ENCODE measurements at places on chromosomes 1 and 21.

DNA sequence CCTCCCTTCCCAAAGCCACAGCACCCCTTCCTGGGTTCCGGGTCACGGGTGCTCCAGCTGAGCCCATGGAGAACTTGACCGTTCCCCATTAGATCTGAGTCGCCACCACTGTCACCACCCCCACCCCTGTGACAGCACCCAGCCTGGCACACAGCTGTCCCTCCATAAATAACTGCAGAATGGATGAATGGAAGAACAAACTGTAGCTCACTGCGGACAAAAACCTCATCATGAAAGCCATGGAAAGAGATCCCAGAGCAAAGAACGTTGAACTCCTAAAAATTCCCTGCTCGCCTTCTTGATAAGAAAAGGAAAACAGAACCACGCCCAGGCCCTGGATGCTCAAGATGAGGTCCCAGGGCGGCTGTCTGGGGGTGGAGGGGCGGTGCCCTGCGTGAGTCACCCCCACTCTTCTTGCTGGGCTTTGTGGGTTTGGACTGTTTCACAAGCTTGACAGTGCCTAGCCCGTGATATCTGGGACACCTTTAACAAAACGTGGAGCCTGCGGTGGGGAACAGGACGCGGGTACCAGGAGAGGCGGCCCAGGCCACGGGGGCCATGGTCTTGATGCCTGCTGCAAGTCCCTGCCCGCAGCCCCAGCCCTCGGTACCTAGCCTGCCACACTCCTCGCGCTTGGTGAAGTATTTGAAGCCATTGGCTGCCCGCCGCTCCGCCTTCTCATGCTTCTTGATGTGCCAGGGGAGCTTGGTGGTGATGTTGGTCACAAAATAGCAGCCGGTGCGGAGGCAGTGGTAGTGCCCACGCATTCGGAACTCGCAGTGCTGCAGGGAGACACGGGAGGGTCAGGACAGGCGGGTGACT, 151.9 kb downstream of the CASZ1 start:
- no peak for DNase-seq

DNA sequence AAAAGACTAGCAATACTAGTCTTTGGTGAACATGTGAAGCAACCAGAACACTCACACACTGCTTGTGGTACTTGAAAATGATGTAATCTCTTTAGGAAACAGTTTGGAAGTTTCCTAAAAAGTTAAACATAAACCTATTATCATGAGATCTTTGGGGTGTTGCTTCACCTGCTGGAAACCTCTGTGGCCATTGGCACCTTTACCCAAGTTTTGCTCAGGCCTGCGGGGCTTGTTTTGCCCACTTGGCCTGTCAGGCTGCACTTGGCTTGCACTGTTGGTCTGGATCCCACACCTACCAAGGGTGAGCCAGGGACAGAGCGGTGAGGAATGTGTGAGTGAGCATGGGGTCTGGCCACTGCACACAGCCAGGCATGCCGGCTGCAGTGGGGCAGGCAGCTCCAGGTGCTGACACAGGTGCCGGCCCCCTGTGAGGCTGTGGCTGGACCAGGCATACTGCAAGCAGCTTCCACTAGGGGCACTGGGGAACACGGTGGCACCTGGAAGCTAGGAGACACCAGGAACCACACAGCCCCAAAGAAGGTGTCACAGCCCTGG, 14.4 kb upstream of the FNBP1L start:
- no peak for DNase-seq

- no peak for DNase-seq
Measured at GRCh38 chr1:199723250-199723956, 304.1 kb upstream of the NR5A2 start.

DNA sequence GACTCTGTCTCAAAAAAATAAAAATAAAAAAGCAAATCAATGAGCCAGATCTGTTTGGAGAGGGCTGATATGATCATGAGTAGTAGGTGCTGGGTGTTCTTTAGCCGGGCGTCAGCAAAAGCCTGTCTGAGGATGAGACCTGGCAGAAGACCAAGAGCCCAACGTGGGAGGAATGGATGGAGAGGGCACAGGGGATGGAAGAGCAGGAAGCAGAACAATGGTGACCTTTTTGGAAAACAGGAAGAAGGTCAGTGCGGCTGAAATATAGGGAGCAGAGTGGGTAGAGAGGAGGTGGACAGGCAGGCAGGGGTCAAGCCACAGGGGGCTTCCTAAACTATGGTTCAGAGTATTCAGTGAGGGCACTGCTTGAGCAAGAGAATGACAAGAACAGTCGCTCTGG, 30.9 kb downstream of the VWA5B1 start:
- no peak for DNase-seq
